ENCODE measurements at places on chromosomes 1 and 21. TPM values are rescaled to one million over a fixed set of nuclear protein-coding genes. Genes with fewer than 3 reads are reported as not detected.

The CDC42BPA gene
- total RNA-seq = 16.6 TPM

The CRABP2 gene
- total RNA-seq = 0.67 TPM

The L1TD1 gene
- 0.28 TPM for total RNA-seq

DNA sequence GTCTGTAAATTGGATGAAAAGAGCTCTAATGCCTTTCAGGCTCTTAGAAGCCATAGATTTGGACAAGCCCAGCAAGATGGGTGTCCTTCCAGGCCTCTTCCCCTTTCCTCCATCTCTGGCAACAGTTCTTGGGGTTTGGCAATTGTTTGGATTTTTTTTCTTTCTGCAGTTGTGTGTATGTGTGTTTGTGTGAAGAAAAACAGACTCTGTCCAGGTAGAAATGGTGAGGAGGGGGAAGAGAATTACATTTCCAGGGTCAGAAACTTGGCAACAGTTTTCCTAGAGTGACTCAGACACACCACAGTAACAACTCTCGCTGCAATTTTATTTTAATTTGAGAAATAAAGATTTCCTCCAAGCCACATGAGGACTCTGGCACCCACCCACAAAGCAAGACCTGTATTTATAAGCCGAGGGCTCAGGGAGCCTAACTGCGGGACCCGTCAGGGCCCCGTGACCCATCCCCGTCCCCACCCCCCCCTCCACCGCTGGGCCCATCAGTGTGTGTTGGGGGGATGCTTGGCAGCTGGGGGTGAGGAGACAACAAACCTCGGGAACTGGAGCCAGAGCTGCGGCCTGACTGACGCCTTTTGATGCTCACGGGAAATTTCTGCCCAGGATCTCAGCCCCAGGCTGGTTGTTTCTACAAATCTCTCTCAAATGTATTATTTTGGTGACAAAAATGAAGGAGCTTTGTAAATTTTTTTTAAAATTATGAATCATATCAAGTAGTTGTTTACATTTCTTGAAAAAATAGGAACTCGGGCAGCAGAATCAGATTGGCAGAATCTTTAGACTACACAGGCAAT lies 4.4 kb downstream of the TMEM200B start:
- DNase-seq = no peak

- no peak for DNase-seq
Observed at GRCh38 chr1:220454155-220454777, 73.7 kb upstream of the MARK1 start.

DNA sequence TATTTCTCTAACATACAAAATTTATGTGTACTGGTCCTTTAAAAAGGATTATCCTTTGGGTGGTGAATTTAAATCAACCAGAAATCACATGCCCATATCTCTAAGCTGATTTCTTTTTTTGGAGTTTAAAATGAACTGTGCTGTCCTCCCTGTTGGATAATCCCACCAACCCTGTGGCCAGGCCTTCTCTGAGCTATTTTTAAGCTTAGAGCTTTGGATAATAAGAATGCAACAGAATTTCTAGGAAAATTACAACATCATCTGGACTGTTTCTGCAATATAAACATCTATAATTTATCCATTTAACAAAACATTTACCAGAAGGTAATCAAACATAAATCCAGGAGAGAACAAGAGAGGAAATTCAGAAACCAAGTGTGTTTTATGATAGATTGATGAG lies 88.3 kb downstream of the LRRC40 start:
- DNase-seq = no peak

DNA sequence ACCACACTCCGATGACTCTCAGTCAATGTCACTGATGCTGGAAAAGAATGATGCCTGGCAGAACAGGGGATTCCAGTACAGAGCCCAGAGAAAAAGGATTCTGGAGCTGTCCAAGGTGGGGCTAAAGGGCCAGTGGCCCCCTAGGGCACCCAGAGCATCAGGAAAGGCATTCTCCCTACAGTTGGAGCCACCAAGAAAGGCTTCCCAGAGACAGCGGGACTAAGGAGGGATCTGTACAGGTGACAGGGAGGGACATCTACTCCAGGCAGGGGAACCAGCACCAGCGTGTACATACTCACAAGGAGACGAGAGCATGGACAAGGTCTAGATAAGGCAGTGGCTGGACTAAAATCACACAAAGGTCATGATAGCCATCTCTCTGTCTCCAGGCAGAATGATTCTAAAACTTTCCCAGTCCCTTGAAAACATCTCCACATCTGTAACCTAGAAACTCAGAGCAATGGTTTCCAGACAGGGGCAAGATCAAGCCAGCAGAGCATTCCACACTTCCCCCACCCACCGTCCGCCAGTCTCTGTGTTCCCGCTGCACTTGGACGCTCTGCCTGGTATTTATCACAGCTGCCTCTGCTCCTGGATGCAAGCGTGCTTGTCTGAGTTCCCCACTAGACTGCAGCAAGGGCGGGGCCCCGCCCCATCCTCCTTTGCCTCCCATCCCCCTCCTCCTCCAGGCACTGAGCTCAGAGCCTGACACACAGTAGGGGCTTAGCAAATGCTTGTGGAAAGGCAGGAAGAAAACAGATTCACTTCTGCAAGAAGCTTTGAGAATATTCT lies 111.6 kb upstream of the ZC3H12A start:
- no peak for DNase-seq

DNA sequence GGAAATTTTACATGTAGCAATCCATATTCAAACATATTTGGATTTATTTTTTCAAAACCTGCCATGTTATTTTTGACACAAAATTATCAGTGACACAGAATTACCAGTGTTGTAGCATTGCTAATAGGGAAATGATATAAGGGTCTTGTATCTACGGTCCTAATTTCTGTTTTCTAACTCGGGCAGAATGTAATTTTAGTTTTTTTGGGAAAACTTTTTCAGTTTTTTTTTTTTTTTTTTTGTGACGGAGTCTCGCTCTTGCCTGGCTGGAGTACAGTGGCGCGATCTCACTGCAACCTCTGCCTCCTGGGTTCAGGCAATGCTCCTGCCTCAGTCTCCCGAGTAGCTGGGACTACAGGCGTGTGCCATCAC lies 2.6 kb downstream of the UQCRH start:
- no peak for DNase-seq
